NCI-H187 treated with DMSO at 0.1 percent for 48 hours (cell line): ENCODE measurements at places on chromosomes 3 and 15.

DNA sequence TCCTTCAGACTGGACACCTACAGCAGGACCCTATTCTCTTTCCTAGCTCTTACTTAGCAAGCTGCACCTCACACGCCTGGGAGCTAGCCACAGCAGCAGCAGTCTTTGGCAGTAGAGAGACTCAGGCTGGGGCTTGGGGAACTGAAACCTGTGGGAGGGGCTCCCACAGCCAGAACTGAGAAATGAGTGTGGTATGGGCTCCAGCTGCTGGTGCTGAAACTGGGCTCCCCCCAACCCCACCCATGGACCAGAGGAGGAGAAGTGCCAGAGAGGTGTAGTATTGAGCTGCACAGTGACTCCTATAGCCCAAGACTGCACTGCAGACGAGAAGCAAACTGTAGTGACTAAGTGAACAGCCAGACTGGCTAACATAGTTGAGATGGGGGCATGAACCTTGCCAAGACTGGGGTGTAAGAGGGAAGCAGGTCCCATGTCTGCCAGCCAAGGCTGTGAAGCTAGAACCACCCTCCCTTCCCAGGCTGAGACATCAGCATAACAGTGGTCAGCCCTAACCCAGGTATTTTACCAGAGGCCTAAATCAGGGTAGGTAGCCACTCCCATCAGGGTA is 62.5 kb downstream of the MYO5A start:
- no peak for DNase-seq

DNA sequence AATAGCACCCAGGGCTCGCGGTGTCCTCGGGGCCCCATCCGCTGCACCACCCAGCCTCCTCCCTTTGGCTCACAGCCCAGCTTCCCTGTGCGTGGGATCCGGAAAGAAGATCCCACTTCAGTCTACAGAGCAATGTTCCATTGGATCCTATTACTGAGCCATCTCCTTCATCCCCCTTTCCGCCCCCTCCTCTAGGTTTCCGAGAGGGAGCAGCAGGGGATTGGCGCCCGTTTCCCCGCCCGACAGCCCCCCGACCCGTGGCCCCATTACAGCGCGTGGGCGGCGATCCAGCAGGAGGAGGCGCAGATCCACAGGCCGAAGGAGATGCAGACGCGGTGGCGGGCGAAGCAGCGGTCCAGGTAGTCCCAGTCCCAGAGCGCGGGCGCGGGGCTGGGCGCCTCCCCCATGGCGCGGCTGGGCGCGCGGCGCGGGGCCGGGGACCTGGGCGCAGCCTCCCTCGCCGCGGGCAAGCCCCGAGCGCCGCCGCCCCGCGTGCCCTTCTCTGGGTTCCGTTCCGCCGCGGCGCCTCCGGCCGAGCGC is 340 bp downstream of the TMEM44 start:
- DNase-seq = no peak

DNA sequence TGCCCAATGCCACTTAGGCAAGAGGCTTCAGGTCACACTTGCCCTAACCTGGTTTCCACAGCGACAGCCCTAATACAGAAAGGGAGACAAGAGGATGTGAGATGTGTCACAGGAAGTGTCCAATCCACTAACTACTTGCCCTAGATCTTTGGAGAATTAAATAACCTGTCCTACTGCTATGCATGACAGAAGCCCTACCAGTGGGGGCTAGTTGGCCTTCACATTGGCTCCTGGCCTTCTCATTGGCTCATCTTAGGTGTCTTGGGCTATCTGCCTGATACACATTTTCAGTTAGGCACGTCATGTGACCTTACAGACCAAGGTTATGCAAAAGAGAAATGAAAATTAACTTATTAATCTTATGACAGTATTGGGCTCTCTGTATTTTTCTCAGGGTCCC is 449.9 kb downstream of the FHIT start:
- no peak for DNase-seq

GRCh38 chr3:122687298-122687697 is 6.7 kb downstream of the PARP14 start:
- DNase-seq = no peak

- DNase-seq = no peak
Measured at GRCh38 chr15:92751528-92751927, 96.0 kb upstream of the FAM174B start.

DNA sequence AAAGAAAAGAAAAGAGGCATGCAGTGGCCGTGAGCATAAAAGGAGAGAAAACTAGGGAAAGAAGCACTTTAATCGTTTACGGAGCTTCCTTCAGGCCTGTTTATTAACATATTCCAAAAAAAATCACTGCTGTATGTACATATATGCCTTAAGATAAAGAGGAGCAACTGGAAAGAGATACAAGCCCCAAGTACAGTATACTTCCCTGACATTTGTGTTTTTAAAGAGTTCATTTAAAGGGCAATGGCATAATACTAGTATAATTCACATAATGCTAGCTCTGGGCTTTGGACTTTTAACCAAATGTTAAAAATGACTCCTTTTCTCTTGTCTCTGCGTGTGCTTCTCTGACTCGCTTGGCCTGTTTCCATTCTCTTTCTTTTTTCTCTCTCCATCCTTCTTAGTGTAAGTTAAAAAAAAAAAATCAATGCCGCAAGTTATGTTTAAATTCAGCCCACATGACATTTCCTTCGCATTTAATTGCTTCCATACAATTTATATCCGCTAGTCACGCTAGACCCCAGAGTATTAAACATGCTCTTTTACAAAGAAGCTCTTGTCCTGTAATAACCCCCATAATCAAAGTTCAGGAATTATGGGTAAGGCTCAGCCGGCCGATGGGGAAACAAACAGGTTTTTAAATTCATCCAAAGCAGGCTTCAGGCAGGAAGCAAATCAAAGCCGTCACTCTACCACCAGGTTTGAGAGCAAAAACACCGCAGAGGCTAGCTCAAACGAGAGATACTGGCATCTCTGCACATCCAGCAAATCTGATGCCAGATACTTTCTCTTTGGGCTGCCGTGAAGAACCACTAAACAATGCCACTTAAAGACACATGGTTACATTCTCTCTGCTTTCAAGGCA is 19.4 kb downstream of the WWTR1 start:
- DNase-seq = no peak

DNA sequence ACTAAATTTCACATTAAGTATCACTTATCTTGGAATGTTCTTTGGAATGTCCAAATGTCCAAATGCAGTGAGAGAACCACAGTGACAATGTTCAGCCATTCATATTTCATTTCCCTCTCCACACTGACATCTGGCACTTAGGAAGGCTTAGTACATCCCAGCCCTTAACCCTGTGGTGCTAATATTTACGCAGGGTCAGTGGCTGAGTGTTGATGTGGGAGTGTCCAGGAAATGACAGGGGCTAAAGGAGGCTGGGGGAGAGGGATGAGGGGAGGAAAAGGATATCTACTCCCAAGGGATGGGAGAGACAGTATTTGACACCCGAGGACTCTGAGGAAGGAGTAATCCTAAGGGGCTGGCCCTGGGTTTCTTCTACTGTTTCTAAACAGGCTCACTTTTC is 14.1 kb upstream of the CCR4 start:
- DNase-seq = no peak

DNA sequence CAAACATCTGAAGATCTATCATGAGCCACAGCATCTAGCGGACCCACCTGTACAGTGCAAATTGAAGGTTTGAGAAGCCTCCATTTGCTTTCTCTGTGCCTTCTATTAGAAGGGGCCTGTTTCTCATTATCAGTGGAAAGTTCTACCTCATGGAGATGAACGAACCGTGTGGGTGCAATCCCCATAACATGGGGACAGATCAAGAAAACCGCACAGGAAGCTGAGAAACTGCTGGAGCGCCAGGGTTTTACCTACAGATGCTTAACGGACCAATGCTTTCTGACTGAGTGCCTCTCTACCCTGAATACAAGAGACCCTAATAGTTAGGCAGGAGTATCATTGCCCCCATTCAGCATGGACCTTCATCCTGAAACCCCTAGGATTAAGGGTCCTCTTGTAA is 53.5 kb downstream of the CYP19A1 start:
- DNase-seq = no peak

GRCh38 chr3:29406291-29406832 is 125.5 kb downstream of the RBMS3 start:
- no peak for DNase-seq
